ENCODE measurements at places on chromosomes 11 and 22. TPM values are rescaled to one million over a fixed set of nuclear protein-coding genes. Genes with fewer than 3 reads are reported as not detected.

- H3K36me3 ChIP-seq: no peaks in the 10 kb centered on the region
- no peak overlapping the region for H3K27ac ChIP-seq
- H3K27me3 ChIP-seq: no peaks in the 10 kb centered on the region
- no peak overlapping the region for H3K4me3 ChIP-seq
- peak; percentile 56 for DNase-seq
- peaks cover under 1% of the 10 kb centered on the region for H3K4me1 ChIP-seq
Measured at GRCh38 chr11:46290598-46291309, 13.3 kb downstream of the CREB3L1 start.

- H3K27ac ChIP-seq: no peak overlapping the region
- no peaks in the 10 kb centered on the region for H3K4me1 ChIP-seq
- no peak overlapping the region for H3K4me3 ChIP-seq
- H3K27me3 ChIP-seq: no peaks in the 10 kb centered on the region
- H3K36me3 ChIP-seq: no peaks in the 10 kb centered on the region
Measured at GRCh38 chr11:45233804-45234170, 52.4 kb downstream of the SYT13 start.

GRCh38 chr11:17439316-17439782 lies 37.3 kb downstream of the ABCC8 start:
- no peaks in the 10 kb centered on the region for H3K36me3 ChIP-seq
- H3K4me3 ChIP-seq: no peak overlapping the region
- DNase-seq: no peak
- H3K4me1 ChIP-seq: no peaks in the 10 kb centered on the region

GRCh38 chr11:33262011-33262645 lies 4.9 kb downstream of the HIPK3 start:
- no peak overlapping the region for H3K27ac ChIP-seq
- no peak overlapping the region for H3K4me3 ChIP-seq
- no peaks in the 10 kb centered on the region for H3K27me3 ChIP-seq
- peaks cover 5% of the 10 kb centered on the region for H3K4me1 ChIP-seq

GRCh38 chr11:56783448-56784041 lies 35.0 kb upstream of the OR9G4 start:
- no peak for DNase-seq
- no peaks in the 10 kb centered on the region for H3K36me3 ChIP-seq
- H3K4me1 ChIP-seq: no peaks in the 10 kb centered on the region
- no peak overlapping the region for H3K27ac ChIP-seq
- H3K27me3 ChIP-seq: no peaks in the 10 kb centered on the region

GRCh38 chr22:50522806-50523438 lies 2.5 kb downstream of the SCO2 start:
- no peaks in the 10 kb centered on the region for H3K27me3 ChIP-seq
- no peak overlapping the region for H3K27ac ChIP-seq
- H3K4me1 ChIP-seq: peaks cover 10% of the 10 kb centered on the region
- no peak overlapping the region for H3K4me3 ChIP-seq

GRCh38 chr11:22444076-22444475 lies 105.9 kb downstream of the SLC17A6 start:
- DNase-seq: no peak
- H3K27ac ChIP-seq: no peak overlapping the region
- H3K27me3 ChIP-seq: no peaks in the 10 kb centered on the region
- H3K36me3 ChIP-seq: no peaks in the 10 kb centered on the region

DNA sequence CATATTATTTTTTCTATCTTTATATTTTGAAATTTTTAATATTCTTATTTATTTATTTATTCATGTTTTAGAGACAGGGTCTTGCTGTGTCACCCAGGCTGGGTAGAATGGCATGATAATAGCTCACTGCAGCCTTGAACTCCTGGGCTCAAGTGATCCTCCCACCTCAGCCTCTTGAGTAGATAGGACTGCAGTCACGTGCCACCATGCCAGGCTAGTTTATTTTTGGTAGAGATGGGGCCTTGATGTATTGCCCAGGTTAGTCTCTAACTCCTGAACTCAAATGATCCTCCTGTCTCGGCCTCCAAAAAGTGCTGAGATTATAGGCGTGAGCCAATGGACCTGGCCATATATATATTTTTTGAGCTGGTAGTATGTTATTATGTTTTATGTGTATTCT lies 2.4 kb upstream of the SPDYC start:
- no peak for DNase-seq
- no peaks in the 10 kb centered on the region for H3K36me3 ChIP-seq
- no peaks in the 10 kb centered on the region for H3K4me1 ChIP-seq
- no peaks in the 10 kb centered on the region for H3K27me3 ChIP-seq

DNA sequence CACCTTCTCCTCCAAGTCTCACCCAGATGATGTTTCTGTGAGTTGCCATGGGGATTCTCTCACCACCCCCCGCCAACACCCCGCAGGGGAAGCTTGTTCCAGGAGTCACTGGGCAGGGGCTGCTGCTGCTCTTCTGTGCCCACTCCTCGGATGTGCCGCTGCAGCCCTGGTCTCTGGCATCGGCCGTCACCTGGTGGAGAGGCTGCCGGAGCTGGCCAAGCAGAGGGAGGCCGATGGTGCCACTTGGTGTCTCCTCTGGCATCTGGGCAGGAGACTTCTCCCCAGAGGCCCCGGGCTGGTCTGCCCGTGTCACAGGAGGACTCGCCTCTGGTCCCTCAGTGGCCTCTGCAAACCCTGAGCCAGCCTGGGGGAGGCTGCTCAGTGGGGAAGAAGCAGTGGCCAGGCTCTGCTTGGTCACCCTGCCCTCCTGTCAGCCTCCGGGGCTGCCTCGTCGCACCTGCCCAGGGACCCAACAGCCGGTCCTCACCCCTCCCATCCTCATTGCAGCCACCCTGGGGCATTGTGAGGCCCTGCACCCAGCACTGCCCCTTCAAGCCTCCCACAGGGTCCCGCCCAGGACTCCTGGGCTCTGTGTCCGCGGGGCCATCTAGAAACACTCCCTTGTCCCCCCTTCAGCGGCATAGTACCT lies 424 bp upstream of the ADORA2A start:
- peak overlapping the region; percentile 39 for H3K4me3 ChIP-seq
- no peaks in the 10 kb centered on the region for H3K36me3 ChIP-seq
- DNase-seq: no peak
- H3K27ac ChIP-seq: peak overlapping the region; percentile 79
- no peaks in the 10 kb centered on the region for H3K27me3 ChIP-seq
- peaks cover 30% of the 10 kb centered on the region for H3K4me1 ChIP-seq

DNA sequence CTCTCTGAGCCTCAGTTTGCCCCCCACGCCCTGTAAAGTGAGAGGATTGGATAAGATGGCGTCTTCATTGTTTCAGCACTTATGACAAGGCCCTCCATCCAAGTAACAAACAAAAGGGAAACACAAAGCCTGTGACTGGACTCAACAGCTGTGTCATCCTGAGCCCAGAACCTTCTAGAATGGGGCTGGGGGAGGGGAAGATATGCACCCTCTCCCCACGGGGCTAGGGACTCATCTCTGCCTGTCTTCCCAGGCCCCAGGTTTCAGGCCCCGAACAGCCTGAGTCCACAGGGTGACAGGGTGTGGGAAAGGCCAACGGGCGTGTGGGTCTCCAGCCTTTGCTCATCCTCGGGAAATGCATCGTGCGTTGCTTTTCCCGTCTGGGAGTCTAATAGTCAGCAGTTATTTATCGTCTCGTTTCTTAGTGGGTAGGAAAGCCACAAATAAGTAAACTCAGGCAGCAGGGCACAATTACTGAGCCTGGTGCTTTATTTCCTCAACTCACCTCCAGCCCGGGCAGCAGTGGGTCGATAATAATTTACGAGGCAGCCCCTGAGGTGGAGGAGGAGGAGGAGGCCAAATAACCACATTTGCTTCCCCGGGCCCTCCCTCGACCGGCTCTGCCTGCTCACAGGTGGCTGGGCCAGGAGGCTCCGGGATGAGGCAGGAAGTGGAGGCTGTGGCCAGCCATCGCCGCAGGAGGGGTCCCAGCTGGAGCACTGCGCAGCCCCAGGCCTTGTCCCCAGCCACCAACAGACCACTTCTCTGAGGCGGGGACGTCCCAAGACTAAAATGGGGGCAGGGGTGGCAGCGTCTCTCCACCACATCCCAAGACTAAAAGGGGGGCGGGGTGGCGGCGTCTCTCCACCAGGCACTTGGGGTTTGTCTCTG lies 54.4 kb downstream of the FLRT1 start:
- H3K27me3 ChIP-seq: no peaks in the 10 kb centered on the region

DNA sequence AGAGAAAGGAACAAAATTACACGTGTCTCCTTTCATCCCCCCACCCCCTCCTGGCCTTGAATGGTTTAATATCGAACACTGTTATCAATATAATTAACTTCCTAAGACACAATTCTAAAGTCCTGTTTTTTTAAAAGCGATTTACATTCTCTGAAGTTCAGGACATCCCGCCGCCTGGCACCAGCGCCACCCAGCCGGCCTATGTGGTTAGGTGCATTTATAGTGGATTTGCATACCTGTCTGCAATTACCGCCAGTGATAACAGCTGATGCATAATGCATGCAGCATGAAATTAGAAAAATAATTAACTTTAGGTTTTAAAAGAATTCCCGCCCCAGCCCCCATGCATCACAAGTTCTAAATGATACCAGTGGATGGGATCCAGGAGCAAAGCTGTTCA lies 58.6 kb downstream of the MACROD1 start:
- no peak overlapping the region for H3K4me3 ChIP-seq
- H3K4me1 ChIP-seq: no peaks in the 10 kb centered on the region
- H3K27me3 ChIP-seq: no peaks in the 10 kb centered on the region
- no peaks in the 10 kb centered on the region for H3K36me3 ChIP-seq
- no peak overlapping the region for H3K27ac ChIP-seq

DNA sequence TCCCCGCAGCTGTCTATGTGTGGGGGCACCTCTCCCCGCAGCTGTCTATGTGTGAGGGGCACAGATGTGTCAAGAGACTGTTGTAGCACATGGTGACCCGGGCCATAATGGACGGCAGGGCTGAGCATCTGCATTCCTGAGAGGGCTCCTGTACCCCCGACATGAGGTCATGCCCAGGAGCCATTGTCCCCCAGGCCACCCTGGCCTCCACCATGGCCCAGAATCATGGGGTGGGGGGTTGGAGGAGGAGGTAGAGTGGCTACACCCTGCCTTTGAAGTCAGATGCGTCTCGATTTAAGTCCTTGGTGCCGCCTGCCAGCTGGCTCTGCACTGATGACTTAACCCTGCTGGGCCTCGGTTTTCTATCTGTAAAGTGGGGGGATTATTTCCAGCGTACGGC lies 49.1 kb downstream of the ARHGAP8 start:
- H3K36me3 ChIP-seq: no peaks in the 10 kb centered on the region
- H3K4me3 ChIP-seq: no peak overlapping the region
- no peak overlapping the region for H3K27ac ChIP-seq
- no peaks in the 10 kb centered on the region for H3K27me3 ChIP-seq

GRCh38 chr11:76783294-76783895 lies at the start of gene TSKU:
TSS of gene TSKU (plus strand) at chr11:76783356. CDS start at chr11:76795617, 12,261 bp downstream.
- peak within 1 kb of the TSS; percentile 57 for H3K4me3 ChIP-seq
- peaks cover 52% of the 10 kb centered on the region for H3K4me1 ChIP-seq
- H3K27me3 ChIP-seq: no peaks in the 10 kb centered on the region
- no peaks in the 10 kb centered on the region for H3K36me3 ChIP-seq
- H3K27ac ChIP-seq: peak within 1 kb of the TSS; percentile 79
- no peak for DNase-seq

Gene VSIG10L2
- not detected for total RNA-seq

Data from Peyer's patch (tissue), 4 donors.